ENCODE measurements at places on chromosomes 2 and 18.

GRCh38 chr2:64448041-64448426, 5.9 kb upstream of the LGALSL start:
- DNase-seq, result no peak

DNA sequence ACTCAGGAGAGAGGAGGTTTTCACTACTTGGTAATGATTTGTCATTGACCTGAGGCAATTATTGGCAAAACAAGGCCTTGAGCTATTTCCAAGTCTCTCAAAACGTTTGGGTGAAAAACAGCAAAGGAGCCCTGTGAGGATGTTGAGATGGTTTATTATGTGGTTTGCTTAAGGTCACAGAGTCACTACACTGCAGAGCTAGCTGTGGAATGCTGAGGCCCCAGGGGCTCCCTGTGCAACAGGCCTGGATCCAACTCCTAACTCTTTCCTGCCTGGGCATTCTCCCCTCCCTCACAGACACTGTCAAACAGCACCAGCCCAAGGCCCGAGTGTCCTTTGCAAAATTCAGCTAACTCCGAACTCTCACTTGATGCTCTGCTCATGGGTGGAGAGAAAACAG, 754.6 kb upstream of the SOX11 start:
- no peak for DNase-seq

- no peak for DNase-seq
These were observed 41.1 kb upstream of the NAB1 start for GRCh38 chr2:190607657-190608357.

- DNase-seq, result no peak
These were observed 51.2 kb downstream of the MYO3B start for GRCh38 chr2:170229125-170229524.

GRCh38 chr2:144546933-144547332, 27.0 kb upstream of the ZEB2 start:
- no peak for DNase-seq

GRCh38 chr2:232309592-232309991, 69.0 kb upstream of the ALPP start:
- peak; percentile 23 for DNase-seq

GRCh38 chr18:61420218-61420885, 87.1 kb downstream of the CDH20 start:
- no peak for DNase-seq

- peak; percentile 2 for DNase-seq
These were observed 61.2 kb upstream of the MRPS9 start for GRCh38 chr2:104976603-104977120.

GRCh38 chr2:172674034-172674967, 61.3 kb upstream of the RAPGEF4 start:
- peak; percentile 24 for DNase-seq

DNA sequence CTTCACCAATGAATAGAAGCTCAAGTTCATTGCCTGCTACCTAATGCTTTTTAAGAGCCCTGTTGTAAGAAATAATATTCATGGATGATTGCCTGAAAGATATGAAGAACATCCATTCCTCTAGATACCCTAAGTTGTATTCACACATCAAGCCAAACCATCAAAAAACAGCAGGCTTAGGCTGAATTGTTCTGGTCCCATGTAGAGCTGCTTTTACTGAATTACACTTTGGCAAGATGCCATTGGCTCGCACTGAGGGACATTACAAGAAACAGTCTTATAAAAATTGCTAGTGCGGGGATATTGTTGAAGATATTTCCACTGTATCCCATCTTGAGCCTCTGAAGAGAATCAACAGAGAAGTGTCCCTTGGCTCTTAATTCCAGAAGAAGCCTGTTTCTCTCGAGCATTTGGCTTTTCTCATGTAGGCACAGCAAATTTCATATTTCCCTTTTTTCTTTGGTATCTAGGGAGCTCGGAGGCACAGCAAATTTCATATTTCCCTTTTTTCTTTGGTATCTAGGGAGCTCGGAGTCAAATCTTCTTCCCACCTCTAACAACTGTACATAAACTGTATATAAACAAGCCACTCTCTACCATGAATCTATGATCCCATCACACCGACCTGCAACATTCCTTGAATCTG, 107.5 kb downstream of the COLEC12 start:
- DNase-seq, result no peak

DNA sequence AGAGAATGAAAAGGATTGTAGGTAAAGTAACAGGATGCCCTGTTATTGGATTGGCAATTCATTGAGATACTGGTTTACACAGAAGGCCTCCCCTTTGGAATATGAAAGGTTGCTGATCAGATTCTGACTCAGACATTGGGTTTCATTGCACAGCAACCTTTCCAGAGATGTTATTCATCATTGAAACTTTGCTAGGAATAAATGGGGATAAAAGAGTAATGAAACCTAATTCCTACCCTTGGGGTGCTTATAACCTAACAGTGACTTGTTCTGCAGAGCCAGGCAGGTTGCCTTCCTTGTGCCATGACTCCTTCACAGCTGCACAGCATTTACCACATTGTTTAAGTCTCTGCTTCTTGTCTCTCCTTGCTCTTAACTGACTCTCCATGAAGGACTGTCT, 5.0 kb downstream of the NAB1 start:
- no peak for DNase-seq

DNA sequence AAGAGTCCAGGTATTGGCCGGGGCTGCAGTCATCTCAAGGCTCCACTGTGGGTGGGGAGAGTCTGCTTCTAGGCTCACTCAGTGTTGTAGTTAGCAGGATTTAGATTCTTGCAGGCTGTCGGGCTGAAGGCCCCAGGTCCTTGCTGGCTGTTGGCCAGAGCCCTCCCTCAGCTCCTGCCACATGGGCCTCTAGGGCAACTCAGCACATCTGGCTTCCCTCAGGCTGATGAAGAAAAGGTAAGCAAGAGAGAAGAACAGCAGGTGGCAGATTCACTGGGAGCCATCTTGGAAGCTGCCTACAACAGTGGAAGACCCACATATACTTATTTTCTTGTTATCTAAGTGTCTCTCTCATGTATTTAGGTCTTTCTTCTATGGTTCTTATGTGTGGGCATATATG, 4.3 kb downstream of the MRPS9 start:
- no peak for DNase-seq

DNA sequence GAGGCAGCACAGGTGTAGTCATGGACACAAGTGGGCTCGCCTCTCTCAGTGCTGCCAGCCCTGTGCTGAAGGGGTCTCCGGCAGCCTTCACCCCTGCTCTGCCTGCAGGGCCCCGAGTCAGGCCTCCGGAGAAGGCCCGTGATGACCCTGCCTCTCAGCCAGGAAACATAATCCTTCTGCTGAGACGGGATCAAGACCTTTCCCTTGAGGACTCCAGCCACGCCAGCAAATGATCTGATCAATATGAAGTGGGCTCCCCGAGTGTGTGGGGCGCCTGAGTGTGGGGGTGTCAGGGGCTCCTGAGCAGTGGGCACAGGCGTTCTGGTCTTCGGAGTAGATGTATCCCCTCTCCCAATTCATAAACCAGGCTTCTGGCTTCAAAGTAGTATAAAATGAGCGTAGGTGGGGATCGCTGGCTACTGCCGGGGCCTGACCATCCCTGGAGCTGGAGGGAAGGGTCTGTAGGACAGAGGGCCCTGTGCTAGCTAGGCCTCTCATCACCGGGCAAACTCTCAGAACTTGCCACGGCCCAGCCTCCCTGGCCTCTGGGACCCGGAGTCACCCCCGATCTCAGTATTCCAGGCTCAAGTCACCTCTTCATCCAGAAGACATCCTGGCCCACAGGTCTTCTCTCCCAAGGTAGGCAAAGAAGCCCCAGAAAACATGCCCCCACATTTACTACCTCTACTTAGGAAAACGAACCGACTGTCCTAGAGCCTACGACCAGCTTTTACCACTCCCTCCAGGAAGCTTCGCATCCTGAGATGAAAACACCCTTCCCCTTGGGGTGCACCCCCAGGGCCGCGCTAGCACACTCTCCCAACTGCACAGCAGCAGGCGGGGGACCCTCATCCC, 33.6 kb downstream of the CRACDL start:
- DNase-seq, result no peak

GRCh38 chr2:200322607-200323006, 16.1 kb downstream of the SPATS2L start:
- DNase-seq, result no peak

DNA sequence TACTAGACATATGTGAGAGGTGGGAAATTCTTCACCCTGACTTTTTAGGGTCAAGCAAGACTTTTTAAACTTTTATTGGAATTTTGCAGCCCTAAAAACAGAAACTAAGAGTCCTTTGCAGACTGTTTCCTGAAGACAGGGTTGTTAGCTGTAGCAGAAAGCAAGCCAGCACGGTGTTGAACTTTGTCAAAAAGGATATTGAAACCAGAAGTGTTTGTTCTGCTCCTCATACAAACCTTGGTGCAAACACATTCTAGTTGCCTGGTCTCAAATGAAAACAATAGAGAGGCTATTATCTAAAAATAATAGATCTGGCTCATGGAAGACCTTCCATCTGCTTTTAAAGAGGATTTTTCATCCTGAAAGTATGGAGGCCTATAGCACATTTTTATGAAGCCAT, 65.8 kb upstream of the IGFBP5 start:
- no peak for DNase-seq

DNA sequence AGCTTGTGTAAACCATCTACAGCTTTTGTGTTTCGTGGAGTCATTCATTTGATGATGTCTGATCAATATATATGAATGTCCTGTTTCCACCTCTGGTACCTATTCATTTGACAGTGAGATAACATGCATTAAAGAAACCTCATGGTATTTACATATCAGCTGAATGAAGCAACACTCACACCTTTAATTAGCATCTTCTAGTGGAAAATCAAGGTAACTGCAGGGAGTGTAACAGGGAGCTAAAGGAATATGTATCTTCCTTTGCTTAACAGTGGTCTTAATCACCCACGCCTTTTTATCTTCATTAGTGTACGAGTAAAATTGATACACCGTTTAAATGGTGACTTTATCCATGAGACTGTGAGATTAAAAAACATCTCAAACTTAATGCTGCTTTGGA, 15.6 kb downstream of the SLC39A10 start:
- DNase-seq, result no peak

DNA sequence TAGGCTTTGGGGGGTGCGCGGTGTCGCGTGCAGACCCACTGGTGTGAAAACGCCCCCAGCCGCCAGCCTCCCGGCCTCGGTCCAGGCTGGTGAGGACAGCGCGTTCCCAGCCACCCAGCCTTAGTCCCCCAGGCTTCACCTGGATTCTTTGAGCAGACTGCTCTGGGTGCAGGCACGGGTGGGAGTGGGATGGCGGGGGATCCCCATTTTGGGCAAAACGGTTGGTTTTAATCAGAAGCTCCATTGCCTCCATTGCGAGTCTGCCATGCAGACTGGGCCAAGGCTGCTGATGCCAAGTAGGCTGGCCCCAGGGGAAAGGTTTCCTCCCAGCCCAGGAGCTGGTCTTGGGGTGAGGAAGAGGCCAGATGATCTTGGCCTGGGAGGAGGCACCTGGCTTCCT, 445 bp downstream of the MLPH start:
- DNase-seq, result no peak

DNA sequence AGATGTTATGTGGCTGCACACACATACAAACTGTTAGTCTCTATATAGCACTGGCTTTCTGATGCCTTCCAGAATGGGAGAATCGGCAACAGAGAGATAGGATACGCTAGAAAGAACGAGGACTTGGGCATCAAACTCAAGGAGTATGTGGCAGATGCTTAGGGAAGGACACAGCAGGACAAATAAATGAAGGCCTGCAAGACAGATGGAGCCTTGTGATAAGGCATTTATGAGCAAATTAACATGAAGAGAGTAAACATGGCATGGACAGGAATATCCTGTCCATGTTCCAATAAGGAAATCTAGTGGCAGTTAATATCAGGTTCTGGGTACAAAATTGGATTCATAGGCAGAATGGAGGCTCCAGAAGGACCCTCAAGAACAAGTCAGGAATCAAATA, 136.9 kb downstream of the SLC4A10 start:
- DNase-seq, result no peak

GRCh38 chr2:69183659-69184058, 170.7 kb downstream of the ANTXR1 start:
- no peak for DNase-seq

DNA sequence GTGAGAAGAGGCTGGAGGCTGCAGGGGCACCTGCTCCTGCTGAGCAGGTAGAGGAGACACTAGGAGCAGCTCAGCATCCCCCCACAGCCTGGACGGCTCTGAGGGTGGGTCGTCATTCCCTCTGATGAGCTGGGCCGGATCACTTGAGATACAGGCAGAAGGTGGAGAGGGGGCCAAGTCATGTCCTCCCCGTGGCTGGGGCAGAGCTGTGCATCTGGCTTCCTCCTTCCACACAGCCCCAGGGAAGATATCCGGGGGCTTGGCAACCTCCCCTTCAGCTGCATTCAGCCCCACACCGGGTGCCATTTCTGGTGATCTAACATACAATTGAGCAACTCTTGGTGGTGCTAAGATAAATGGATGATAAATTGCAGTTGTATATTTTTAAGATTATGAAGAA, 236.9 kb downstream of the LDLRAD4 start:
- no peak for DNase-seq

DNA sequence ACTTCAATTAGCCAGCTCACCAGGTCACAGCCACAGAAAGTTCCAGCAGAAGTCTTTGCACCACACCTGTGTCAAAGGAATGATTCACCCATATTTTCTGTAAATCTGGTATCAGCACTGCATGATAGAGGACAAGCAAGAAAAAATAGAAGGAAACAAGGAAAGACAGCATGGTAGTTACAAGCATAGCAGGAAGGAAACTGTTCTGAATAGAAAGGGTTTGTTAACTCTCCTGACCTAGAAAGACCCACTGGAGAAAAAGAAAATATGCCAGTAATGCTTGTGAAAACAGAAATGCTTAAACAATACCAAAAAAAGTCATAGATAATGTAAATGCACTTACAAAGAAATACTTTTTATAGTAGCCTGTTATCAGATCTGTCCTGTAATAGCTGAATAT, 40.8 kb downstream of the SCRN3 start:
- no peak for DNase-seq

DNA sequence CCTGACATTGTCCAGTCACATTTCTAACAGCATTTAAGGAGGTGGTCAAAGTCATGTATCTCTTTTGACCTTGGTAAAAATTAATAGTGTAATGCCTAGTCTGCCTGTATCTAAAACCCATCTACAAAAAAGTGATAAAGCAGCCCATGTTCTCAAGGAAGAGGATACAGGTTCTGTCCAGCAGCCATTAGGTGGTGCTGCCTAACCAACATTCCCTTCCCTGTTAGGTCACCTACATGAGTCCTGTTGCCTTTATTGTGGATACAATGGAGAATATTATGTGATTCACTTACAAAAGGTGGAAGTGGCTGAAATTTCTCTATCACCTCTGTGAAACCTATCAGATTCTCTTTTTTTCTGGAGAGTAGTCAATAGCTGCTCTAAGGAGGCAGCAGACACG, 52.5 kb downstream of the AQP4 start:
- DNase-seq, result no peak

DNA sequence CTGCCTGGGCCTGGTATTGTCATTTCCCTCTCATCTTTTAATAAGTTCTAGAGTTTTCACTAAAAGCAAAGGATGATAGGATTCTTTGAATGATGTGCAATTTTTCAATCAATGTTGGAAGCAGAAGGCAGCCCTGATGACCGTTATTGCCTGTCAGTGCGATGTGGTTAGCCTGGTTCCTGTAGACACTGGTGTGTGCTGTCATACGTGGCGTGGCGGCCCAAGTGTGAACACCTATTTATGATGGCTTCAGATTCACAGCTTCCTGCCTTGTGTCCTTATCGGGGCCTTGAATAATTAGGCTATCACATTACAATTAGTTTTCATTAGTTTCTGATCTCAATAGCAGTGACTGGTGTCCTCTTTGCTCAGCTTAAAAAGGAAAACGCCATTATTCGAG, 218.5 kb downstream of the TPGS2 start:
- no peak for DNase-seq

- DNase-seq, result no peak
These were observed 642.1 kb downstream of the SATB2 start for GRCh38 chr2:198815626-198816025.

- no peak for DNase-seq
These were observed 140.4 kb downstream of the FAM161A start for GRCh38 chr2:61713457-61713856.

All from CD4-positive, alpha-beta T cell treated with Interleukin-2 at 100 ng/mL for 4 hours (primary cell).